ENCODE measurements at places on chromosomes 5 and 9.

DNA sequence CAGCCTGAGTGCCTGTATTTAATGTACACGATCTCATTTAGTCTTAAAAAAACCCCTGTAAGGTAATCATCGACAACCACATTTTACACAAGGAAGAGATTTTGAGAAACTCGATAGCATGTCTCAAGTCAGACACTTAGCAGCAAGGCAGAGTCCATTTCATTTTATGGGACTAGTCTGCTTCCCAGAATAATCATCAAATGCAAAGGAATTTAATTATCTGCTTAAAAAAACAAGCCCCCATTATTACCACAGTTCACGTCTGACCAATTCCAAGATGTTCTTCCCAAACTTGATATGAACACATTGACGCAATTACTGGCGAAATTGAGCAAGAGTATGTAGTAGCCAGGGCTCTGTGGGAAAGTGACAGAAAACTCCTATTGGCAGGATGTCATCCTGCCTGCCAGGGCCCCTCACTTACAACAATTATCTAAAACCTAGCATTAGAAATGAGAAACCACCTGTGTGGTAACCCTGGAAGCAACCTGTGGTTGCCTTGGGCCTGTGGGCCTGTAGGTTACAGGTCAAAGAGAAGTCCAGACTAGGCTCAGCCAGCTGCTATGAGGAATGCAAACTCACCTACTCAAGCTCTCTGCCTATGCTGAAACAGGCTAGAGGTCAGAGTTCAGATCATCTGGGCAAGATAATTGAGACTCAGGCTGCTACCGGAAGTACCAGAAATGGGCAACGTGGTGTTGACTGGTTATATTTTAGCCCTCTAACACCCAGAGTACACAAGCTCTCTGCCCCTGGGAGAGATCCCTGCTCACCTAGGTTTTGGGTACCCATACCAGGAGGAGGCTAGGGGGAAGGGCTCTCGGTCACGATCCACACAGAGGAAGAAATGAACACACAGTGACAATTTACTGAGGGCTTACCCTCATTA lies 1.6 kb downstream of the B4GALT1 start:
- DNase-seq, result no peak

DNA sequence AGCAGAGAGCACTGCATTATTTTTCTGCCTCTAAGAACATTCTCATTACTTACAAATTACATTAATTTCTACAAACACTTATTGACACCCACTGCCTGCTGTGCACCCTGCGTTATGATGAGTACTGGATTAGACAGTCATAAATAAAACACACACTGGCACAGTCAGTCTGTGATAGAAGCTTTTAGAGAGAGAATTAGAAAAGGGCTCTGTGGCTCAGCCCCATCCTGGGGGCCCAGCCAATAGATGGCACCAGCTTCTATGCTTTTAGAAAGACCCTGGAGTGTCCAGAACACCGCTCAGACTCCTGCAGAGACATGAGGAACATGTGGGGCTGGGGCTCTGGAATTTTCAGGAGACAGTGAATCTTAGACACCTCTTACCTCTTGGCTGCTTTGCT lies 61.0 kb upstream of the RAPGEF1 start:
- no peak for DNase-seq

GRCh38 chr5:128350705-128351104 lies 187.3 kb downstream of the FBN2 start:
- DNase-seq, result no peak

- DNase-seq, result no peak
Observed at GRCh38 chr9:93577975-93578682, 1.7 kb downstream of the PHF2 start.
